ENCODE measurements at places on chromosomes 6 and 20.

DNA sequence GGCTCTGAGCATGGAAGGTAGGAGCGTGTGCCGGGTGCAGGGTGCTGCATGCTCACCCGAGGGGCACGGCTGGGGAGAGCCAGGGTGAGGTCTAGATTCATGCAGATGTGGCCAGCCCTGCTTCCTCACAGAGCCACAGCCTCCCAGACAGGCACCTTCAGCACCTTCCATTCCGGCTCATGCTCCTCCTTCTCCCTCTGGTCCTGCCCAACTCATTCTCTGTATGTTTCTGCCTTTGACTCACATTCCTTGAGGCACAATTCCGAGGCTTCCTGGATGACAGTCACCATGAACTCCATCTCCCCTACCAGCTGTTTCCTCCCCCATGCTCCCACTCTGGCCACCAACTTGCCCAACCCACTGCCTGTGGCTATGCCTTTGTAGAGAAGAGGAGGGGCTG lies 35.4 kb downstream of the DACT2 start:
- no peak for DNase-seq

GRCh38 chr20:61850926-61851900 lies 214.5 kb downstream of the TAF4 start:
- DNase-seq = no peak

DNA sequence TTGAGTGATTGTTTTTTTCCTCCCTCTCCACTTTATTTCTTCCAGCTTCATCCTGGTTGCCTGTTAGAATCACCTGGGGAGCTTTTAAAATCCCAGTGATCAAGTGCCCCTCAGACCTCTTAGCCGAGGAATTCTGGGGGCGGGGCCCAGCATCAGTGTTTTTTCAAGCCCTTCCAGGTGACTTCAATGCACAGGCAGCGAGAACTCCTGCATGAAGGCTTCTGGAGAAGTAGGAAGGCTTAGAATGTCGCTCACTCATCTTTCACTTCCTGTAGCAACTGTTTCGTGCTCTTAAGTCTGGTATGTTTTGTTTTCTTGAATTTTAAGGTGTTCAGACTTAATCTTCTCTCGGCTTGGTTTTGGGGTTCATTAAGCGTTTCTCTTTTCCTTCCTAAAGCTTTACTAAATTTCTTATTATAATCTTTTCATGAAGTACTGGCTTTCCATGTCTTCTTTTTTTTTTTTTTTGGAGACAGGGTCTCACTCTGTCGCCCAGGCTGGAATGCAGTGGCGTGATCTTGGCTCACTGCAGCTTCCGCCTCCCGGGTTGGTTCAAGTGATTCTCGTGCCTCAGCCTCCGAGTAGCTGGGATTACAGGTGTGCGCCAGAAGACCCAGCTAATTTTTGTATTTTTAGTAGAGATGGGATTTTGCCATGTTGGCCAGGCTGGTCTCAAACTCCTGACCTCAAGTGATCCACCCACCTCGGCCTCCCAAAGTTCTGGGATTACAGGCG lies 30.9 kb upstream of the TULP1 start:
- no peak for DNase-seq

DNA sequence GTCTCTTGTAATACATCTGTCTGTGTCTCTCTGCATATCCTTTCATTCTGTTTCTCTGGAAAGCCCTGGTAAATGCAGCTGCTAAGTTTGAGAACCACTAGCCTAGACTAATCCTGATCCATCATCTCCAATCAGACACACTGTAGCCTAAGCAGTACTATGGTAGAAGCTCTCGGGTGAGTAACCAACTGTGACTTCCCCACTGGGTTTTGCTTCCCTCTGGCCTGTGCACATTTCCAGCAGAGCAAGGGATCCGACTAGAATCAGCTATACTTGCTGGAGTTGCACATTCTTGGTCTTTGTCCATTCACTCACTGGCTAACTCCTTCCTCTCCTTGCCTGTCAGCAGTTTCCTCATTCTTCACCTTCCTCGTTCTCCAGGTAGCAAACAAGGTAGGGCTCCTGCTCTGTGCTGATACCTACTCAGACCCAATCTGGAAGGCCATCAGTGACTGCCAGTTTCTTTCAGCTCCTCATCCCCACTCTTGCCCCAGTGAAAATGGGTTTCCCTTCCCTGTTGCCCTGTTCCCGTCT lies 184.2 kb downstream of the PLCB4 start:
- no peak for DNase-seq

- peak; percentile 9 for DNase-seq
Observed at GRCh38 chr6:45710304-45710821, 305.3 kb downstream of the CLIC5 start.

DNA sequence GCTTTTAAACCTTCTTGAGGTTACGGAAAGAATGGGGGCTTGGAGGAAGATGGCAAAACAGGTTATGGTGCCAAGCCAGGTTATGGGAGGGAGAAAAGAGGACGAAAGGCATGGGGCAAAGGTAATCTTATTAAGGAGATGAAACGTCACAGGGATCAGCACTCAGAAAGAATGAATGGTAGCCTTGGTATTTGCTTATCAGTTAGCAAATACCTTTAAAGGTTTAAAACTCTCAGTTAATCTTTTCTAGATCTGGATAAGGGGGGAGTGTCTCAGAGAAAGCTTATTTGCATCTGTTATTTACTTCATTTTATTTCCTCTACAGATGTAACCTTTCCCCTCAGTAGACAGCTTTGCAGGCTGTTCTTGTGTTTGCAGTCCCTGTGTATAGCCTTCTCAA lies 55.5 kb upstream of the EEF1E1 start:
- DNase-seq = no peak

- DNase-seq = no peak
Observed at GRCh38 chr6:107237992-107238660, 122.8 kb upstream of the BEND3 start.

GRCh38 chr6:31203345-31203979 lies 33.0 kb upstream of the POU5F1 start:
- DNase-seq = peak; percentile 52

DNA sequence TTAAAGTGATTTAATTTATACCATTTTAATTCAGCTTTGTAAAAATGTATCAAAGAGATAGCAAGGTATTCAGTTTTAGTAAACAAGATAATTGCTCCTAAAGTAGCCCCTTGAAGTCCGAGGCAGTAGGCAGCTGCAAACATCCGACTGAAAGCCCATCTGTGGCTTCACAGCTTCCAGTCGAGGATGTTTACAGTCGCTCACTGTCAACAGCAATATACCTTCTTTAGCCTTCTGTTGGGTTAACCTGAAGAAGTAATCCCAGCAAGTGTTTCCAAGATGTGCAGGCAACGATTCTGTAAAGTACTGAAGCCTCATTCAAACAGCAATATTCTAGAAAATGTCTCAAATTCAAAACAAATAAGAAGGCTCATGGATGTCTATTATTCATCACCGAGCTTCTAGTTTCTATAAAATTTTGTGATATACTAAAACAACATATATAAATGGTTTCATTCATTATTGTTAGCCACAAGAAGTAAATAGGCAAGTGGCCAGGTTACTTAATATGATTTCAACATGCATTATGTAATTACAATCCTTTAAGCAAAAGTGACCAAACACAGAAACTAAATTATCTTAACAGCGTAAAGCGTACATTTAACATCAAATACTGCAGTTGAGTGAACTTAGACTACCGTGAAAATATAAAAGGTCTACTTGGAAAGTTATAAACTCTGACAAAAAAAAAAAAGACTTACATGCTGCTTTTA lies 115.0 kb downstream of the OGFRL1 start:
- DNase-seq = no peak

GRCh38 chr6:85343428-85343827 lies 106.5 kb upstream of the NT5E start:
- DNase-seq = no peak

DNA sequence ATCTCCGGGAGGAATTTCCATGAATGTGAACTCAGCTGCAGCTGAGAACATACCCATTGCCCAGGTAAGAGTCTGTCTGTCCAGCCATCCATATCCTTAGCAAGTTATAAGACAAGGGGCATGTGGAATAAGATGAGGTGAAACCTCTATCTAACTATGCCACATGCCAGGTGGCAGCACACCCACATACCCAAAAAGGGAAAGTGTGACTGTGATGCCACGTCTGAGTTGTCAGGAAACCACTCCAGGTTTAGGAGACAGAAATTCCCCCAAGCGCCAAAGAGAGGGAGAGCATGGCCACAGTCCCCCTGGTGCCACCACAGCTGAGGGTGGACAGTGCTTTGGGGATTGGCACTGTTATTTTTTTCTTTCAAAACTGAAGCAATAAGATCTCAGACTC lies 36.7 kb downstream of the SYNDIG1 start:
- DNase-seq = no peak

DNA sequence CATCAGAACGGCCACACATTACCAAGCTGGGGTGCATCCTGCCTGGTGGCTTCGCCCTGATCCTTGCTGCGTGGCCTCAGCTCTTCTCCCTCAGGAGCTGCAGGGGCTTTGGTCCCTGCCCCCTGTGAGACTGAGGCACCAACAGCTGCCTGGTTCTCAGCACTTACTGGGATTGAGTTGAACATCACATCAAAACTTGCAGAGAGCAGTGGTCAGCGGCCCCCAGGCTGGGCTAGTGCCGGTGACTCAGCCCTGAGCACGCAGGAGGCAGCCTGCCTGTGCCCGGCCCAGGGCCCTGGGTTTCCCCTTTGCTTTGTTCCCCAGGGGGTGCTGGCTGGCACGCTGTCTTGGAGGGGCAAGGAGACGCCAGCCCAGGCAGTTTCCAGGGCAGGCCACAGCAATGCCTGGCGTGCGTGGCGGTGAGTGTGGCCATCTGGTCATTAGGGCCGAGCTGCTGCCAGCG lies 63.3 kb downstream of the DLL1 start:
- no peak for DNase-seq

DNA sequence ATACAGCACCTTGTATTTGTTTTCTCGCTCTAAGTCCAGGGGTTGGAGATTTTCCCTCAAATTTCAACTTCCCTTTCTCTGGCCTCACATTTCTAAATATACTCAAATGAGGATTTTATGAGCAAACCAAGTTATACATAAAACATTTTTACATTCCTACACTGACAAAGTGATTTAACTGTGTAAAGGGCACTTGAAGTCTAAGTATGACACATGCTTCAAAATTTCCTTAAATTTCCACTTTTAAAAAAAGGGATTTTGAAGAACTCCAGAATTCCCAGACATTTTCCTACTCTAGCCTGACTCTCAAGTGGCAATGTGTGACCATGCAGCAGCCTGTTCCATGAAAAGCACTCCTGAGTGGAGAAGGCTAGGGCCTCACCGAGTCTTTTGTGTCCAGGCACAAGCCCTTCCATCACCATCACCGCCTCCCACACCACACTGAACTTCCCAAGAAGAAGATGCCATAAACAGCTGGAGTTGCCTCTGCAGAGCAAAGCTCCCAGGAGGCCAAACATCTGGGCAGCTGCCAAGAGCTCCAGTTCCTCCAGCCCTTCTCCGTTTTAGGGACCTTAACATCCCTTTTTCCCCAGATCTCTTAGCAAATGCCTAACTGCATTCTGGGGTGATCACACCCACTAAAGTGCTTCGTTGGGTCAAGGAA lies 68.9 kb downstream of the NCR2 start:
- DNase-seq = peak; percentile 20

DNA sequence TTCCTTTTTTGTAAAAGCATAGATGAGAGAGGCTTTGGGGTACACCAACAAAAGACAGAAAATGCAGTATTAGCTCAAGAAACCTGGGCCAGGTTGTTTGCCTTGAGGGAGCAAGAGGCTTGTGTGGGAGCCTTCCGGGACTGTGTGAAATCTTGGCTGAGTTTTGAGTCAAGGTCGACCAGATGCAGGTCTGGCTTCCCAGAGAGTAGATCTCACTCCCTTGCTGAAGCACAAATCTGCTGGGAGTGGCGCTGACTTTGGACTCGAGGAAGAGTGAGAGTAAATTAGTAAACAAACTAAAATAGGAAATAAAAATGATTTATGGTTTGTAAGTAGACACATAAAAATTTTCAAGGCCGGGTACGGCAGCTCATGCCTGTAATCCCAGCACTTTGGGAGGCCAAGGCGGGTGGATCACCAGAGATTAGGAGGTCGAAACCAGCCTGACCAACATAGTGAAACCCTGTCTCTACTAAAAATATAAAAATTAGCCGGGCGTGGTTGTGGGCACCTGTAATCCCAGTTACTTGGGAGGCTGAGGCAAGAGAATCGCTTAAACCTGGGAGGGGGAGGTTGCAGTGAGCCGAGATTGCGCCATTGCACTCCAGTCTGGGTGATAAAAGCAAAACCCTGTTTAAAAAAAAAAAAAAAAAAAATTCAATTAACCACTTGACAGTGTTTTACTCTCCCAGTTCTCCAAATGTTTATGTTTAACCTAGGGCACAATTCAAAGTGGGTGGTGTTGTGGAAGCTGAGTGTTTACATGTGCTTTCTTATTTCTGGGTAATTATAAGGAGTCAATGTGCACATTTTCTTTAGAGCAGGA lies 27.7 kb upstream of the EDN1 start:
- DNase-seq = no peak

DNA sequence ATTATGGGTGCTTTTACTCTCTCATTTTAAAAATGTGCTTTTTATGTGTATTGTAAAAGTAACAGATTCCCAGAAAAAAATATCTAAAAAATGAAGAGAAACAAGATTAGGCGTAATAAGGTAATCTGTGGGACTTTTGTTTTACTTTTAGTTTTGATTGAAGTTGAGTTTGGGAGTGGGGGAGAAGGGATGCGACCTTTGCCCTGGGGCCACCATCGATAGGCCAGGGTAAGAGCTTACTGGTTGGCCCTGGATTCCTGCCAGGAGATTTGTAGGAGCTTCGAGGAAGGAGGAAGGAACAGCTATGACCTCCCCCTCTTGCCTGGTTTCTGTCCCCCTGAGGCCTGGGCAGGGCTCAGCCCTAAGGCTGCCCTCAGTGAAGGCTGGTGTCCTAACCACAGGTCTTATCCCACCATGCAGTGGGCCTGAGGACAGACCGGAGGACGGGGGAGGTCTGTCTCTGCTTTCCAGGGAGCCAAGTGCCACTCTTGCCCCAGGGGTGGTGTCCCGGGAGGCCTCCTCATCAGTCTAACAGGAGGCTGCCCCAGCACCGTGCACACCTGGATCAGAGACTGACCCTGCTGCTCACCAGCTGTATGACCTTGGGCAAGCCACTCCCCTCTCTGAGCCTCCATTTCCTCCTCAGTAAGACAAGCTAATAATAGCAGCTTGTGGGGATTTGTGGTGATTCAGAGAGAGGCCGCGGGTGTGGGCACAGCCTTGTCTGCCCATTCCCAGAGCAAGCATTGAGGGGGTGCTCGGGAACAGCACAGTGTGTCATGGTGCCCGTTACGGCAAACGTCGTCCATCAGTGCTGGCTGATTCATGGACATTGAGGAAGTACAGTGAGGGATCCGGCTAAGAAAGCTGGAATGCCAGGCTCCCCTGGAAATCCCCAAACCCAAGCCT lies 21.2 kb downstream of the TGM2 start:
- peak; percentile 91 for DNase-seq

GRCh38 chr6:31490115-31490873 lies 7.7 kb upstream of the MICB start:
- no peak for DNase-seq

GRCh38 chr6:134455319-134455718 lies 137.4 kb upstream of the SGK1 start:
- DNase-seq = no peak

Measured in HFFc6 (cell line).